Stimulated activated CD4-positive, alpha-beta T cell treated with anti-CD3 and anti-CD28 coated beads, TNF-alpha, amount 100 ng/mL, for 4 hours (primary cell): ENCODE measurements at places on chromosomes 2 and 18.

- DNase-seq: no peak
These were observed 103.2 kb downstream of the INHBB start for GRCh38 chr2:120448961-120449810.

DNA sequence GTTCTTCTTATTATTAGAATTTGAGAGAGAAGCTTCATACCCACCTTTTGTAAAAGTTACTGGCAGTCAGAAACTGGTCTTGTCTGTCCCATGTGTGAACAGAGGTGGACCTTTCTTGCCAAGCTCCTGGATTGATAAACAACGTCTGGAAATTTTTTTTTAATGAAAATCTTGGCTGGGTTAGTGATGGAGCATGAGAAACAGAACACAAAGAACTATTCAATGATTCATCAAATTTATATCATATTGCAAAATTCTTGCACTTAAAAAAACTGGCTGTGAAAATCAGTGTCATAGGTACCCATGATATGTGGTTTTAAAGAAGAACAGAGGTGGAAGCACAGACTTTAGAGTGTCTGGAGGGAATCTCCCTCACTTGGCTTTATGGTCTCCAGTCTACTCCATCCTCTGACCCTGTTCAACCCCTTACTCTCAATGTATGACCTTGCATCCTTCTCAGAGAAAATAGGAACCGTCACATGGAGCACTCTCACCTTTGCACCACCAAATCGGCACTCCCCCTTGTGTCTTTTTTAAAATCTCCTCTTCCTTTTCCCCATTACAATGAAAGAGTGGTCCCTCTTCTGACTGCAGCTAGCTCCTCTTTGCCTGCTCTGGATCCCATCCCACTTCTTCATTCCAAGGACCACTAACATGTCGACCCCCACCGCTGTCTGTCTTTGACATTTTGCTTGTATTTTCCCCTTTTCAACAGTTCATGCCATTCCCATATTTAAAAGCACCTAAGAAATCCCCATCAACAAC, 58.2 kb downstream of the COPS8 start:
- no peak for DNase-seq

DNA sequence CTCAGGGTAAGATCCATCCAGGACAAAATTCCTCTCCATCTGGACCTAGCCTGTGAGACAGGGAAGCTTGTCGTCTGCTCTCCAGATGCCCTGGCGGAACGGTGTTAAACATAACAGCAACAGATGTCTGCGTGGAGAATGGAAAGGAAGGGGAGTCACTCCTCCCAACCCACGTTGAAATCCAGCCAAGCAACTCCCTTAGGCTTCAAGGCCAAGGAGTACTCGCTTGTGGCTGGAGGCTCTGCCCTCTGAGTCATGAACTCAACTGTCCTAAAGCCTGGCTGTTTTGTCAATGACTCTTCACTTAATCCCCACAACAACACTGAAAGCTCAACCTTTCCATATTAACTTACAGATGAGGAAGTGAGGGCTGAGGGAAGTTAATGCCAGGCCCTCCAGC, 42.2 kb downstream of the TPO start:
- DNase-seq: no peak

- DNase-seq: no peak
These were observed 532.7 kb downstream of the TDRD15 start for GRCh38 chr2:21656330-21657075.

GRCh38 chr2:21033237-21034155, 10.4 kb downstream of the APOB start:
- no peak for DNase-seq

- no peak for DNase-seq
These were observed 117.5 kb downstream of the MMADHC start for GRCh38 chr2:149470046-149470445.

DNA sequence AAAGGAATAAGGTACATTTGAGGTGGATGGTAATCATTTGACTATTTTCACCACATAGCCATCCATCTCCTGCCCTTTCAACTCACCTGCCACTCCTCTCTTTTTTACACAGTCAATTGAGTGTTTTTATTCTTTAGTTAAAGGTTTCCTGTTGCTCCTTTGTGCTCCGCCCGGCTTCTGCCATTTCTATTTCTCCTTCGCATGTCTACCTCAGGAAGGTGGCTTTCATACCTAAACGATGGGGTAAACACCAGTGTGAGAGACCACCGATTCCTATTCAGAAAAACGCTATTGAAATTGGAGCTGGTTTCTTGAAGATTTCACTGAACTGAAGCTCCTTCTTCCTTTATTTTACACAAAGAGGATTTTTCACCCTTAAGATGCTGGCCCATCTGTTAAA, 1628.0 kb upstream of the PIK3C3 start:
- no peak for DNase-seq

DNA sequence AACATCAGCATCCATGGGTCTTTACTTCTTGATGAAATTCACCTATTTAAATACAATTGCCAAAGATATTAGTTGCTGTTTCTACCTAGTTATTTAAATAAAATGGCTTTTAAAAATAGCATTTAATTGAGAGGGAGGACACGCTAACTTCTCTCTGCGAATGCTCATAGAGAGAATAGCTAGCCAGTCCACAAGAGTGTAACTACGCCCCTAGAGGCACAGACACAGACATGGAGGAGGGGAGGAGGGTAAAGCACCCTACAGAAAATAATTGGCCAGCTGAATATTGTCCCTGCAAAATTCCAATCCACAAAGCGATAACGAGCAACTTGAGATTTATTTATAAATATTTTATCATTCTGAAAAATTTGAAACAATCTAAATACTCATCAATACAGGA, 97.0 kb upstream of the PAPOLG start:
- no peak for DNase-seq

DNA sequence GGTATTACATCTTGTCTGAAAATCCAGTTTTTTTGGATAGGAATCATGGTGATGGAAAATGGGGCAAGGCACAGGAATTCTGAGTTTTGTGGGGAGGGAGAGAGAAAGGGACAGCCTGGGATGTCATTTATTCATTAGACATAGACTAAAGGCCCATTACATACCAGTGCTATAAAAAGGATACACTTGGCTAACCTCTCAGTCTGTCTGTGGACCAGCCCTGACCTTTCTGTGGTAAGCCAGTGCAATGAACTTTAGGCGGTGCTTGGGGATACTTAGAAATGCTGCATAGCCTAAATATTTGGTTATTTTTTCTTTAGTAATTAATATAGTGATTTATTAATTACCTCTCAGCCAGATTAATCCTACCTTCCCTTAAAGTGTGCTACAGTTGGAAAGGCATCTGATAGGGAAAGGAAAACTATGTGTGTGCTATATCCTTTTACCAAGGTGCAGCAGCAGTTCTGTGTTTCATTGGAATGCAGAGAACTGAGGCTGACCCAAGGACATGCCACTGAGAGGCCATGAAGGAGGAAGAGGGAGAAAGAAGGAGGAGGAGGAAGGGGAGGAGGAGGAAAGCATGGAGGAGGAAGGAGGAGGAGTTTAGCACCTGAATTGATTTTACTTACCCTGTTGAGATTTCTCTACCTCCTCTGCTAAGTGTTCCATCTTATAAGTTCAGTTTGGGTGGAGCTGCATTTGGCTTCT, 37.5 kb downstream of the KCNS3 start:
- DNase-seq: no peak

DNA sequence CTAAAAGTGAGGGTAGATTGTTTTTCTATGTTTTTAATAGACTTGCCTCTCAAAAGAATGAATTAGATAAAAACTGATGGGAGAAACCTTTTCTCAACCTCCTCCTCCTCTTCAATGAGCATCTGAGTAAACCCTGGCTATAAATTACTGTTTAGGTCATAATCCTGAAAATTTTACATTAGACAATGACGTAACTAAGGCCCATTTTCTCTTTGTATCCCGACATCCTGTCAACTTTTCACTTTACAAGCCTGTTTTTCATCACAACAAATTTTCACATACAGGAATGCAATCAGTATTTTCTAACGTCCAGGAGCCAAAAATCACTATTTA, 1.3 kb downstream of the SPIRE1 start:
- no peak for DNase-seq

DNA sequence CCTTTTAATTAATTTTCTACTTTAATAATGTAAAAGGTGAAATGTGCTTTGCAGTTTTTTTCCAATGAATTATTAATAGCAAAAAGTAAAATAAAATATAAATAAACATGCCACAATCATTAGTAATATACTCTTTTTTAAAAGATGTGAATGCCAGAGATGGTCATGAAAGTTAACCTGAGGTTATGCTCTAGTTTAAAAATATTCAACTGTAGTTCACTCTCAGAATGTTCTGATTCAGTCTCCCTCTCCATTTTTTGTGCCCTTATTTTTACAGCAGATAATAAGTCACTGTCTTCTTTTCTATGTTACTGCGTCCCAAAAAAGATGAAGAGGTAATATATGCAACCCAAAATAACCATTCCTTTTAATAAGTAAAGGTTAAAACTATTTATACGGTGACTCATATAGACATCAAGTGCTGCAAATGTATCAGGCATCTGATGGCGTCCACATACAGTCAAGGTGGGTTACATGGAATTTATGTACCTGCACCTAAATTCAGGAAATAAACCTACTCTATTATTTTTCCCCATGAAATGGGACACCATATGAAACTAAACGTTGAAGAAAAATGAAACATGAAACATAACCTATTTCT, 153.6 kb upstream of the ZNF804A start:
- DNase-seq: no peak

GRCh38 chr2:3636586-3637310, 21.3 kb upstream of the ALLC start:
- no peak for DNase-seq

- DNase-seq: no peak
These were observed 104.2 kb downstream of the SPTBN1 start for GRCh38 chr2:54560146-54560881.
